Activated T-helper 2 cell treated with anti-CD3 and anti-CD28 coated beads, Interferon-gamma antibody, Interleukin-2, Interleukin-4, amounts not matched to agents 10 μg/mL and 5 μg/mL and 100 μg/mL, durations not matched to agents 14 hours and 24 hours and 36 hours (primary cell): ENCODE measurements at places on chromosomes 7 and 10. TPM values are rescaled to one million over a fixed set of nuclear protein-coding genes. Genes with fewer than 3 reads are reported as not detected.

HOXA4 gene
- total RNA-seq = not detected in 2 replicates

DNA sequence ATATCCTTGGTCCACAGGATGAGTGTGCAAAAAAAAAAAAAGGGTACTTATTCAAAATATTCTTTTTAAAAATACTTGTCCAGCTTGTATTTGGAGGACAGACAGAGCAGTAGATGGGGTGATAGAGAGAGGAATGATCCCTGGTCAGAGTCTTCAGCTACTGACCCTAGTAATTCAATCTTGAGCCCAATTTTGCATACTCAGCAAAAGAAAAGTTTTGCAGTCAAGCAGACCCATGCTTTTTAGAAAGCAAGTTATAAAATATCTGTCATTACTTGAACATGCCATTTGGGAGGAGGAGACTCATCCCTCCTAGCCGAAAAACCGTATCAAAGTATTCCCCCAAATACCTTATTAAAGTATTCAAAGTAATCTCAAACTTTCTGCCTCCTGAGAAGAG is 585.0 kb downstream of the KCNMA1 start:
- peaks cover 11% of the 10 kb centered on the region for H3K4me1 ChIP-seq
- DNase-seq = no peak
- H3K27me3 ChIP-seq = peaks cover 1% of the 10 kb centered on the region
- no peak overlapping the region for H3K4me3 ChIP-seq

DNA sequence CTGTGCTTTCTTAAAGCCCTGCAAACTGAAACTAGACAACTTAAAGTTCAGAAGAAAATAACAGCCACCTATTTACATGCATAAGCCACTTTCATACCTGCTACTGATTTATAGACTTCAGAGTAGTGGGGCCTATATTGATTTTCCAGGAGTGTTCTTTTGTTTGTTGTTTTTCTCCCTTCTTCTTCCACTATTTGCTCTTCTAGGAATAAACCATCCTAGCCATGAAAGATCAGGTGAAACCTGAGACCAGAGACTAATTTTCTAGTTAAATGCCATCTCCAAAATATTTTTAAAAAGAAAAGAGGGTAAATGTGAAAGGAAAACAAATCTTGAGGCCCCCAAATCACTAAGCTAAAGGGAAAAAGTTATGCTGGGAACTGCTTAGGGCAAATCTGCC is 72.4 kb upstream of the C1GALT1 start:
- H3K4me1 ChIP-seq = peaks cover 13% of the 10 kb centered on the region
- DNase-seq = no peak
- no peaks in the 10 kb centered on the region for H3K36me3 ChIP-seq

DNA sequence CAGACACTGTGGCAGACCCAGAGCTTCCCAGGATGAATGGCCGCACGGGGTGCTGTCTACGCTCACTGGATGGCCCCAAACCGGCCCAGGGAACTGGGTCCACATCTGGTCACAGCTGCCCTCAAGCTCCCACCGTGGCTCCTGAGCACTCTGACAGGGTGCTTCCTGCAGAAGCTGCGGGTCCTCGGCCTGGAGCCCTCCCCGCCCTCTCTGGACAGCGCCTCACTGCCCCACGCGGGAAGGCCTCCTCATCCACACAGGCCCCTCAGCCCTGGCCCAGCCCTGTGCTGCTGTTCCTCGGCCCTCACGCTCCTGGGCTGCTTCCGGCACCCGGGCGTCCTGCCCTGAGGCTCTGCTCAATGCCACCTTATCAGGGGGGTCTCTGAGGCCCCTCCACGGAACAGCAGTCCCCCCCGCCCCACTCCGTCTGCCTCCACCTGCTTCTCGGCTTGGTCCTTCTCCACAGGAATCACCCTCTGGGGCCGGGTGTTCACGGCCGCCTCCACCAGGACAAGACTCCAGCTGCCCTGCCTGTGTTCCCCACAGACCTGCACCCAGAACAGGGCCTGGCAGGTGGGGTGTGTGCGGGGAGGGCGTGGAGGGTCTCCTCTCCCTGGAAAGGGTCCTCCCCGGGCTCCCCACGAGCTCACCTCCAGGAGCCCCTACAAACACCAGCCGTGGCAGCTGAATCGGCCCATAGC is 75.4 kb upstream of the PDGFA start:
- DNase-seq = no peak
- no peak overlapping the region for H3K4me3 ChIP-seq
- peak overlapping the region; percentile 52 for H3K27ac ChIP-seq
- H3K4me1 ChIP-seq = peaks cover 22% of the 10 kb centered on the region
